A549 treated with GW870086 at 1 μM for 4 hours (cell line): ENCODE measurements at places on chromosomes 11 and 22. TPM values are rescaled to one million over a fixed set of nuclear protein-coding genes. Genes with fewer than 3 reads are reported as not detected.

Gene P2RX6
- total RNA-seq: 0.58 to 1.2 TPM (median 0.79 TPM) in 5 replicates

Gene PGR
- total RNA-seq: not detected in 5 replicates

Gene OR52E5
- total RNA-seq: not detected in 5 replicates

Gene ZNHIT2
- total RNA-seq: 14.6 to 23.2 TPM (median 21.6 TPM) in 5 replicates
